NCI-H510A treated with DMSO at 0.1 percent for 48 hours (cell line): ENCODE measurements at places on chromosomes 2 and 18.
A peak's percentile ranks its signal among the peaks of the same experiment; 100 is the strongest.

- DNase-seq: no peak
These were observed 326.4 kb downstream of the NR4A2 start for GRCh38 chr2:156005999-156006712.

GRCh38 chr18:23929362-23929930 is 85.1 kb upstream of the TTC39C start:
- DNase-seq: no peak

GRCh38 chr2:1756456-1756855 is 12.1 kb upstream of the PXDN start:
- DNase-seq: no peak

DNA sequence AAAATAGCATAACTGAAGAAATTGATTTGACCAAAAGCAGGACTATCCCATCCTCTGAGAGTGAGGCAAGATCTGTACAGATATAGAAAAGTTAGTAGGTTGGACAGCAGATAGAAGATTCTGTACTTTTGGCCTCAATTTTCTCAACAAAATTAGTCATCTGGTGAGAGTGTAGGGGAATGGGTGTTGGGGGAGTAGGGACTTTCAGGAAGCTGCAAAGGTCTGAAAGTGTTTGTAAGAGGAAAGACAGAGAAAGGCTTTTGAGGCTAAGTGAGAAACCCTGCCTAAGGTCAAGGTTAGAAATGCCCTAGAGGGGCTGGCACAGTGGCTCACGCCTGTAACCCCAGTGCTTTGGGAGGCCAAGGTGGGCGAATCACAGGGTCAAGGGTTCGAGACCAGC is 40.3 kb downstream of the DAPL1 start:
- DNase-seq: no peak

DNA sequence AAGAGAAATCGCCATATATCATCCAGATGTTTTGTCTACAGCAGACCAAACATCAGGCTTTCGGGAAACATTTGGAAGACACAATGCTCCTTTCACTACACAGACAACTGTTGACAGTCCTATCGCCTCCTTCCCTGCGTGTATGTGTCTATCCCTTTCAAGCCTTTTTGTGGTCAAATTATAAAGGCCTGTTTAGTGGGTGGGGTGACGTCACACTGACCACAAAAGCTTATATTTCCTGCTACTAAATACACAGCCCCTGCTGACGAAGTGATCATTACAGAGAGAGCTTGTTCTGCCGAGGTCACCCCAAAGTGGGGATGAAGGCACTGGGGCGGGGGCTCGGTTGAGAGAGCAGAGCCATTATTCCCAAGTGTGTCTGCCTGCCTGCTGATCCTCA is 302.7 kb upstream of the TNP1 start:
- peak; percentile 69 for DNase-seq

GRCh38 chr2:109372171-109372568 is 241.6 kb downstream of the SEPTIN10 start:
- no peak for DNase-seq

- no peak for DNase-seq
These were observed 3.1 kb downstream of the GYPC start for GRCh38 chr2:126658905-126659561.
